Suppressor macrophage (primary cell): ENCODE measurements at places on chromosomes 3 and 15.

DNA sequence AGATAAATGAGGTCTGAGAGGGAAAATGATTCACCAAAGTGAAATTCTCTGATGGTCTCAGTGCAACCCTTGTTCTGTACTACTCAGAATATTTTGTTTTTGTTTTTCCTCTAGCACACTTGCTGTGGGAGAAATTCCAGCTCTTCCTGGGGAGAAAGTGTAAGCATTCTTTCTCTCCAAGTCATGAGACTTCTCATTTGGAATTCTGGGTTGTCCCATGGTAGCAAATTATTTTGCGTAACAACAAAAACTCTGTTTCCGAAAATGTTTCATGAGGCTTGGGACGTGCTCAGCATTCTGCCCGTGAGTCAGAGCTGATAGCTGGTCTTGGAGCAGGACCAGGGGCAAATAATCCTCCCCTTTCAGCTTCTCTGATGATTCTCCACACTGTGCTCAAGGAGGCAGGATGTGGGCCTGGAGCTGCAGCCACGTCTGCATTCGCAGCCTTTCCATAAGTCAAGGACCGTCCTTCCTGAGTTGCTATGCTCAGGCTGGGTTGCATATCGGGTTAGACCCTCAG, 70.3 kb downstream of the SENP2 start:
- no peak for DNase-seq

GRCh38 chr3:28376424-28376823, 27.8 kb upstream of the AZI2 start:
- peak; percentile 91 for DNase-seq

GRCh38 chr3:183288117-183288516, 35.1 kb downstream of the B3GNT5 start:
- no peak for DNase-seq

- peak; percentile 22 for DNase-seq
Measured at GRCh38 chr3:168620854-168621253, 525.1 kb upstream of the GOLIM4 start.

DNA sequence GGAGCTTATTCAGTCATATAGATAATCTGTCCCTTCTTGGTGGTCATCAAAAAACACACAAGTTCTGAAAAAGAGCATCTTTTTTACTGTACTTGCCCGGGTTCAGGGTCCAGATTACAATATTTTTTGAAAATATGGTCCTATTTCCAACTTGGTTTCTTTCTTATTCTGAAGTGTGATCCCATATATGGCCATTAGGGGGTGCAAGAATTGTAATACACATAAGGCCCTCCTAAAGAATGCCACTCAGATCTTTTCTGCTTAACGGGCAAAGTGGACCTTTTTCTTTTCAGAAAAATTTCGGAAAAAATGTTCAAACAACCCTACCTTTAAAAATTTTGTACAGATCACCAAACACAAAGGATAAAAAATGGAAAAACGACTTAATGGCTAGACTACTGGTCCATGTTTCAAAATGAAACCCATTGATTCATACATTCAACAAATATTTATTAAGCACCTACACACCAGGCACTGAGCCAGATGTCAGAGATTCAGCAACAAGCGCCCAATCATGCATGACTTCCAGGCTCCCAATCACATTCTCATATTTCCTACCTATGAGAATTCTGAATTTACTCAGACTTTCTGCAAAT, 102.0 kb upstream of the MYRIP start:
- DNase-seq = peak; percentile 20

DNA sequence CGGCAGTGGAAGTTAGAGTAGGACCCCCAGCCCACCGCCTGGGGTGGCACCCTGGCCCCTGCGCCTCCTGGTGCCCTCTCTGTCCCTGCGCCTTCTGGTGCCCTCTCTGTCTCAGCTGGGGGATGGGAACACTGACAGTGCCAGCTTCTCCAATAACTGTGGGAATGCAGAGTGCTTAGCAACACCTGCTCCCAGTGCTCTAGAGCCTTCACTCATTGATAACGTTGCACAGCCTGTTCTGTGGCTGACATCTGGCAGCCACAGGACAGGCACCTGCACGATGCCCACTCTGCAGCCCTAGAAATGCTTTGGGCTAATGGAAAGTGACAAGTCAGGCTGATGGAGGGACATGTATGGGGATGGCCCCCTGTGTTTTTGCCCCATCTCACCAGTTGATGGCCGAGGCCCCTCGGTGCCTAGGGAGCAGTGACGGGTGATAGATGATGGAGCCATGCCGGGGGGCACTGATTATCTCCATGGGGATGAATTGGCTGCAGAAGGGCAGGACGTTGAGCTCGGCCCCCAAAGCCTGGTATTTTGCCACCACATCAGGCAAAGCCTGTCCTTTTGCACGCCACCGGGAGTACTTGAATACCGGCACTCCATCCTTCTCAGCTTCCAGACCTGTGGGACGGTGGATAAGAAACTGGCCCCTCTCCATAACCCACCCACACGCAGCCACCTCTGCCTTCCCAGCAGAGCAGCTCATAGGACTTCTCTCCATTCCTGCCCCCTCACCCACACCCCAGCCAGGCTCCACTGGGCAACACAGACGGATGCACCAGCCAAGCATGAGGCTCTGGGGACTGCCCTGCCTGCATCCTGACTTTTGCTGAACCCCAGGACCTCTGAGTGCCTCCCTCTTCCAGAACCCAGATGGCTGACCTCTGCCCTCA, 22.1 kb downstream of the ALDH1L1 start:
- DNase-seq = no peak

GRCh38 chr3:95926904-95927501, 887.4 kb upstream of the EPHA6 start:
- DNase-seq = no peak

DNA sequence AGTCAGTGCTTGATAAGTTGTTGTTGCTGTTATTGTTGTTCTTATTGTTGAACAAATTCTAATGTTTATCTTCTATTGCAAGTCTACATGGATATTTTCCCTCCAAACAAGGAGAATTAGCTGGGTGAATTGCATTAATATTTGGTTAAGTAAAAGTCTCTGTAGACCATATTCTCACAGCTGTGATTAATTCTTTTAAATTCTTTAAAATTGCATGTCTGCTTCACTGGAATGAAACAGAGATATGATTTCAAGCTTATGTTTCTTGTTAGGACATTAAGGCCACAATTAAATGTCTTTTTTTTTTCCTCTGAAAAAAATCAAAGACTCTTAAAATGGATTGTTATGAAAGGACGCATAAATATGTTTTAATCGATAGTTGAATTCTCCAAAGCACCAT, 153.4 kb downstream of the EBLN2 start:
- no peak for DNase-seq

DNA sequence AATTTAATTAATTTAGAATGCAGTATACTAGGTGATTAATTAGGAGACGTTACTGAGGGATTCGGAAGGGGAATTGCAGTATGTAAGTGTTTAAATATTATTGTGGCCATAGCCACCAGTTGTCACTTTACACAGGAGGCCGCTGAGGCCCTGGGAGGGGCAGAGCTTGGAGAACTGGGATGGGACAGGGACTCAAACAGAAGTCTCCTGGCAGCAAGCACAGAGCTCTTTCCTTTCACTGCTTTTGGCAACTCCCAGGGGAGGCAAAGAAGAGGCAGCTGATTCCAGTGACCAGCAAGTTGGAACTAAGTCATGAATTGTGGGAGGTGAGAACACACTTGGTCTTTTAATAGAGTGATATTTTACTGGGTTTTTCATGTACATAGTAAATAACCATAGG, 248.6 kb downstream of the RPLP1 start:
- DNase-seq = no peak

GRCh38 chr3:150511122-150511821, 35.0 kb downstream of the SERP1 start:
- DNase-seq = no peak

- DNase-seq = peak; percentile 49
Measured at GRCh38 chr15:50112488-50113186, 6.4 kb downstream of the ATP8B4 start.

GRCh38 chr15:36039996-36040572, 494.1 kb upstream of the DPH6 start:
- no peak for DNase-seq

- DNase-seq = peak; percentile 94
Measured at GRCh38 chr15:101115786-101116680, 135.8 kb downstream of the CHSY1 start.

DNA sequence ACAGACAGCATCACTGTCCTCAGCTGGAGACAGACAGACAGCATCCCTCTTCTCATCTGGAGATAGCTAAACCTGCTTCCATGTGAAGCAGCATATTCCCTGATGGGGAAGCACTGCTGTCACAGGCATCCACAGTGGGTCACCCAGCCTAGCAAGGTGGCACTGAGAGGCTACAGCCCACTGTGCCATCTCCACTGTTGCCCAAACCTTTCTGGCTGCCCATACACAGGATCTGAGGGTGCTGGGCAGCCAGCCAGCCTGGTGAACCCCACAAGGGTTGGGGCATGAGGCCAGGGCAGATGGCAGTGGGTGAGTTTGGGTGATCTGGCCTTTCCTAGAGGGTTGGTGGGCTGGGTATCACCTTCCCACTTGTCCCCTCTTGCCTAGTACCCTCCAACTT, 11.7 kb downstream of the CHST13 start:
- DNase-seq = no peak

DNA sequence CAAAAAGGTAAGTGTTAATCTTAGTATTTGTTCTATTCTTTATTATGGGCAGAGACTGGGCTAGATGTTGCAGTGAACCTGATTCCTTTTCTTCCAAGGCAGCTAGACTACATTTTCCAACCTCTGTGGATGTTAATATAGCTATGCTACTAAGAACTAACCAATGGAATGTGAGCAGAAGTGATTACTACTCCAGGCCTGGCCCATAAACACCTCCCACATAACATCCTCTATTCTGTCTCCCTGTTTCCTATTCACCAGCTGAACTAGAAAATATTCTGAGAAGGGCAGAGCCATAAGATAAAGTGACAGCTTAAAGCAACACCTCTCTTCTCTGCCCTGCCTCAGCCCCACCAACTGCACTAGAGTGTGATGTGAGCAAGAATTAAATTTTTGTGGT, 29.4 kb downstream of the CD200R1L start:
- no peak for DNase-seq

- no peak for DNase-seq
Measured at GRCh38 chr3:60045686-60046085, 995.9 kb upstream of the CFAP20DC start.

GRCh38 chr15:51576911-51577500, 45.6 kb downstream of the DMXL2 start:
- DNase-seq = peak; percentile 76

GRCh38 chr3:7964899-7965298, 536.7 kb upstream of the LMCD1 start:
- DNase-seq = no peak

- DNase-seq = no peak
Measured at GRCh38 chr3:153273217-153273616, 111.2 kb downstream of the RAP2B start.

- DNase-seq = no peak
Measured at GRCh38 chr3:59284926-59285325, 235.1 kb upstream of the CFAP20DC start.

DNA sequence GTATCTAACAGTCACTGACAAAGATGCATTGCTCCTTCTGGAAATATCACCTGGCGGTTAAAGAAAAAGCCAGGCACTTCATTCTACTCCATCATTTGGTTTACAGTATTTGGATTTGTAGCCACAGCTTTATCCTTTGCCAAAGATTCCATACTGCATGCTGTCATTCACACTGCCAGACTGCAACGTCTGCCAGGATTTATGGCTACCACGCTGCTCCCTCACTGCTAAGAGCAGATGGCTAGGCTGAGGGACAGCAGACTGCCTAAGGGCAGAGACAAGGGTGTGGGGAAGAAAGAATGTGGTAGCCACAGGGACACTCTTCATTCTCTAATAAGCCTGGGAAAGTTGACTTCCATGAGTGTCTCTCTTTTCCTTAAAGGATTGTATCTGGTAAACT, 1047.0 kb downstream of the TUSC7 start:
- no peak for DNase-seq

- no peak for DNase-seq
Measured at GRCh38 chr3:58617338-58617761, 40.2 kb upstream of the FAM107A start.

- DNase-seq = no peak
Measured at GRCh38 chr15:77578641-77579372, 53.9 kb downstream of the LINGO1 start.

- DNase-seq = no peak
Measured at GRCh38 chr3:62600033-62600432, 226.7 kb upstream of the FEZF2 start.

- no peak for DNase-seq
Measured at GRCh38 chr15:36067483-36068274, 511.7 kb upstream of the CDIN1 start.

- peak; percentile 39 for DNase-seq
Measured at GRCh38 chr15:57216288-57216687, 160.0 kb upstream of the CGNL1 start.

GRCh38 chr15:58999694-59000093, 12.2 kb downstream of the RNF111 start:
- DNase-seq = peak; percentile 45

DNA sequence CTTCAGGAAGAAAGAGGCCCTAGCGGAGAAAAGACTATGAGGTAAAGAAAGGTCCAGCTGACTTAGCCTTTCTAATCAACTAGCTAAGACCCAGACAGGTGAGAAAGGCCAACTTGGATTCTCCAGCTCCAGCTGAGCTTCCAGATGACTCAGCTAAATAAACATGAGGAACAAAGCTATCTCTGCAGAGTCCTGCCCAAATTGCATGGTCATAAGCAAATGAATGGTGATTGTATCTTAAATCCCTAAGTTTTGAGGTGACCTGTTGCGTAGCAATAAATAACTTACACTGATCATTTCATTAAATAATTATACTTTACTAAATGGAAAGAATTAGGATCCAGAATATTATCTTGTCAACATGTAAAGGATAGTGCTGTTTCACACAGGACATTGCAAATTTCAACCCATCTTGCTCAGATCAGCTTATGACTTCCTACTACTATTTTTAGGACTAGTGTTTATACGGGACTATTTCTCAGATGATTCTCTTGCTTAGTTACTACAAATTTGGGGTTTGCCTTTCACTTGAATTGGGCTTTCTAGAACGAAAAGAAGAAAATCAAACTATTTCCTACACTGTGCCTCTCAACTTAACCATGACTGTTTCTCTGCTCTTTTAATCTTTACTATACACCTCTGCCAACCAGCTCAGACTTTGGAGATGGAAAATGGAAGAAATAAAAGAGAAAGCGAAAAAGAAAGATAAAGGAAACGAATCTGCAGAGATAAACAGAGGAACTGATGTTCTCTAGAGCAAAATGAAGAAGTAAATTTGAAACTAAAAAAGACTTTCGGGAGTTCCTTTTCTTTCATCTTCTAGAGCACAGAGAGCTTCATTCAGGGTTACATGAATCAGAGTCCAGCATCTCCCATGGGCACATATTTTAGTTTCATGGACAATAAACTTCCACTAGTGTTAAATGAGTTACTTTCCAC, 6.6 kb upstream of the ADGRG7 start:
- peak; percentile 66 for DNase-seq

- no peak for DNase-seq
Measured at GRCh38 chr15:52023169-52023922, 4.3 kb downstream of the MAPK6 start.

DNA sequence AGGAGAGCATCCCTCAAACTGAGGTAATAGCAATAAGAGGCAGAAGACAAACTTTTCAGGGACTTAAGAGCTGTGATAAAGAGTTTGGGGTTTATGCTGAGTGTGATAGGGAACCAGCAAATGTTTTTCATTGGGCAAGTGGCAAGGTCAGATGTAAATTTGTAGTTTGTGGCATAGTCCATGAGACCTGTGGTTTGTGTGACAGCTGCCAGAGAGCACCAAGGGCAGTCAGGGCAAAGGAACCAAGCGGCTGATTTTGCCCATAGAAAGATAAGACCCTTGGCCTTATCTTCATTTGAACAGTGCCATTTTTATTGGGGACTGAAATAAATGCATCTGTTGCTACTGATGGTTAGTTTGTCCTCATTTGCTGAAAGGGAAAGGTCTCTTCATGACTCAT, 220.3 kb downstream of the LRRN1 start:
- no peak for DNase-seq
